ENCODE measurements at places on chromosomes 12 and 14.

GRCh38 chr14:75392686-75393641 is 34.9 kb upstream of the JDP2 start:
- no peak for DNase-seq

DNA sequence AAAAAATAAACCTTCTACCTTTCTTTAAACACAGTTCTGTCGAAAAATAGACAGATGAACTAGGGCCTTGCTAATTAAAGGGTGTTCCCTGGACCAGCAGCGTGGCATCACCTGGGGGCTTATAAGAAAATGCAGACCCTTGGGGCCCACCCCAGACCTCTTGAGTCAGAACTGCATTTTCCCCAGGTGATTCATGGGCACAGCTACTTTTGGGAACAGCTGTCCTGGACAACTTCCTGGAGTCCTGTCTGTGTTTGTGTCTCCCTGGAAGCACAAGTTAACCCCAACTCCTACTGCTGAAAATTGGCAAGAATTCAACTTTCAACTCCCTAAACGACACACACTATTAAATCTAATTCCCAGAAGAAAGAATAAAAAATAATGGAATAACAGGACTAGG is 17.8 kb downstream of the FBLN5 start:
- no peak for DNase-seq

DNA sequence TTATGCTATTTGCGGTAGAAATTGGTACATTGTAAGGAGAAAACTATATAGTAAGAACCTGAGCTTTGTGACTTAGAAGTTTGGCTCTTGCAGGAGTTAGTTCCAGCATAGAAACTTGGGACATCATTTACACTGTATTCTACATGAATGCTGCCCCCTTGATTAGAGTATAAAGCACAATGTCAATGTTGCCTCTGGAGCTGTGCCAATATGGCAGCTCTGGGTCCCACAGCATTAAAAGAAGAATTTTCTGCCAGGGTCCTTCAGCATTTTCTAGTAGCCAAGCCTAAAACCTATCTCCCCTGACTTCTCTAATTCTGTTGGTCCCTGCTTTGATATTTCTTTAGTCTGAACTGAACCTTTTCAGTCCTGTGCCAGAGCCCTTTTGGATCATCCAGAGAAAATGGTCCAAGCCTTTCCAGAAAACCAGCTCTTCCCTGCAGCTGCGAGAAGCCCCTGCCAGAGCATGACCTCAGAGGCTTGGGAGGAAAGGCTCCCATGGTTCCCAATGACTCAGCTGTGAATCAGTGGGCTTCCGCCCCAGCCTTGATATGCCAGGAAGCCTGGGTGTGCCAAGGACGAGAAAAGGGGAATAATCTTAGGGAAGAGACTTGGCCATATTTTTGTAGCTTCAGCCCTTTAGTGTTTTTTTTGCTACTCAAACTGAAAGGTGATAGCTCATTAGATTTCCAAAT is 43.2 kb downstream of the PLEKHG7 start:
- peak; percentile 80 for DNase-seq

GRCh38 chr12:47881826-47882427 is 22.9 kb downstream of the VDR start:
- peak; percentile 99 for DNase-seq

- no peak for DNase-seq
Measured at GRCh38 chr12:5396541-5396940, 35.4 kb upstream of the NTF3 start.

GRCh38 chr12:43675048-43675904 is 83.3 kb downstream of the PUS7L start:
- DNase-seq, result no peak

DNA sequence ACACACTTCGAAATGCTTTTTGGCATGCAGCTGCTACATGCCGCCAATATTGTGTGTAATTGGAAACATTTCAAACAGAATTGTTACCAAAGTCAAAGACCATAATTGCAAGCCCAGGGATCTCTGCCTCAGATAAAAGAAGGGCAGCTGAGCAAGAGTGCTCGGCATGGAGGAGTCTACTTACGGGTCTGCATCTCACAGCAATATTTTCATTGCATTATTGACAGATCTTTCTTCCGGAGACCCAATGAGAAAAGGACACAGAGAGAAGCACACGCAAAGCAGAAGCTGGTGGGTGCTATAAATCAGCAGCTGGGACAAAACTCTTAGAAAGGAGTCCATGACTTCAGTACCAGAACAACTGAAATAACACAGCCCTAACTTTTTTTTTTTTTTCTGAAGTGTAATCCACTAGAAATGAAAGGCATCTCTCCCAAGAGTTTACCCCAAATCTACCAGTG is 4.9 kb downstream of the PRICKLE1 start:
- DNase-seq, result no peak

All from GM04503 (cell line).